NCI-H2171 treated with DMSO at 0.1 percent for 48 hours (cell line): ENCODE measurements at places on chromosomes 3 and 15.

GRCh38 chr3:146543461-146544001 is 876 bp downstream of the PLSCR1 start:
- no peak for DNase-seq

DNA sequence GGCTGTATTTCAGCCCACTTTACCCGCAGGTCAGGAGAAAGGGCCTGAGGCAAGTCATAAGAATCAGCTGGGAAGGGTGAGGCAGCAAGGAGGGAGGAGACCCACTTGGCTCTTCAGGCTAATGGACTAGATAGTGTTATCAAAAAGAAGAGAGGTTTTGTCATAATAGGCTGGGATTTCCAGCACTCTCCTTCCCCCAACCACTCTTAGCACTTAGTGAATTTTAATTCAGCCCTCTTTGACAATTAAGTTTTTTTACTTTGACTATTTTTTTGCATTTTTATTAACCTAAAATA is 771 bp downstream of the MPI start:
- DNase-seq, result no peak

DNA sequence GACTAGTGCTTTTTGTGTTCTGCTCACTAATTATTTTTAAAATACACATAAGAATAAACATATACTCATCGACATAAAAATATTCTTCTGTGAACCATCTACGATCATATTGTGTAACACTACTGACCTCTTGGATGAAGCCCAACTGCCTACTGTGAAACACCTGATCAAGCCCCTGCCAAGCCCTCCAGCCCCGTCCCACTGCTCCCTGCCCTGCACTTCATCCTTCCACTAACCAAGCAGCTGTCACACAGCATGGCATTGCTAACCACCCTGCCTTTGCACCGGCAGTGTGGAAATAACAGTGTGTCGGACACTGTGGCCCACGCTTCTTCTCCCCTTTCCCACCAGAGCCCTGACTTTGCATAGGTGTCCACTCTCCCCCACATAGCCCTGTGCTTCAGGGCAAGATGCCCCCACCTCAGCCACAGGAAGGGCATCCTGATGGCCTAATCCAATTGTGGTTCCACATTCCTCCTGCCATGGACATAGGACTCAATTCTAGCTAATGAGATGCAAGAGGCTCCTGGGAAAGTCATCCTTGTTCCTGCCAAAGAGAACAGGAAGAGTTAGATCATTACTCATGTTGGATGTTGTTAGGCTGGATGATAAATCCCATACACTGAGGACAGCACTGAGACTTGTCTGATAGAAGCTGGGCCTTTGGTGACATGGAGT is 35.0 kb upstream of the ARID3B start:
- DNase-seq, result no peak

DNA sequence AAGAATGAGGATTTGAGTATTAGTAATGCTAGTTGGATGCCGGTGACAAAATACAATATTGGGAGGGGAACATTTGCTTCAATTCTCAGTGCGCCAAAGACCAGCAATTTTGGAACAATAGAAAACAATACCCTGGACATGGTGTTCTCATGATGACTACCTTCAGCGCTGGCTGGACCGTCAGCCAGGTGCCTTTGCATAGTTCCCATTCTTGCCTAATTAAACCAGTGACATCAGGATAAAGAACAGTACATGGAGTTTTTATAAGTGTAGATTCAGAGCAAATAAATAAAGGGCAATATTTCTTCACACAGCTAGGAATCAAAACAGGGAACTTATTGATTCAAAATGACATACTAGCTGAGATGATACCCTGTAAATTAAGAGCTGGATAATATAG is 404.8 kb upstream of the RORA start:
- no peak for DNase-seq

GRCh38 chr3:70386043-70386442 is 73.6 kb upstream of the MDFIC2 start:
- no peak for DNase-seq

DNA sequence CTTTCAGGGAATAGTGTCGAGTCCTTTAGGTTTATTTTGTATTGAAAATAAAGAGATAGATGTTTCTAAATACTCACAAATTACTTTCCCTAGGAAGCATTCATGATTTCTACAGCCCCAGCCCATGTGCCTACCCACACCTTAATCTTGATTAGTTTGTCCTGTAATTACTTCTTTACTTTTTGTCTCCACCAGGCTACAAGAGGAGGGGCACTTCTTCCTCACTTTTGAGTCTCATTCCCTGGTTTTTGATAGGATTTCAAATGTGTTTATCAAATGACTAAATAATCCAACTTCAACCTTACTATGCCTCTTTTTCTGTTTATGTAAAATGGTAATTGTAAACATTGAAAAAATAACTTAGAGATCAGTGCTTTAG is 1.8 kb downstream of the PXK start:
- DNase-seq, result no peak

- no peak for DNase-seq
Observed at GRCh38 chr3:37130984-37131859, 43.2 kb downstream of the LRRFIP2 start.

DNA sequence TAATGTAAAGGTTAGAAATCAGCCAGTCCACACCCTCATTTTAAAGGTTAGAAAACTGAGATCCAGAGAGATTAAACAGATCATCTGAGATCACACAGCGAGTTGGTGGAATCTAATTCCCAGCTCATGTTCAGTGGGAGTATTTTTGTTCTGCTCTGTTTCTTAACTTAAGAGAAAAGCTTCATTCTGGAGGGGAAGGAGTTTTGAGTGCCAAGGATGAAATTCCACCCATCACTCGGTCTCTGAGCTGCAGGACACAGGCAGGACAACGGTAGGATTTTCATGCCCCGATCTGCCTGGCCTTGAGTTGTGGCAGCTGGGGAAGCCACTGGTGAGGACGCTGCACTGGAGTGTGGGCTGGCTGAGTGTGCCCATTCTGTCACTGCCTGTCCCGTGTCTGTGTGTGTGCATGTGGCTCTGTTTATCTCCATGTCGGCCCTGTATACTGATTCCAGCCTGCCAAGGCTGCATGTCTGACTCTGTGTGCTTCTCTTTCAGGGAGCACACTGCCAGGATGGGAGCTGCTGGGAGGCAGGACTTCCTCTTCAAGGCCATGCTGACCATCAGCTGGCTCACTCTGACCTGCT is 94.3 kb downstream of the CEMIP start:
- DNase-seq, result no peak

GRCh38 chr3:9779721-9780457 is 10.1 kb upstream of the CAMK1 start:
- DNase-seq, result no peak

- no peak for DNase-seq
Observed at GRCh38 chr3:32994045-32994444, 42.6 kb downstream of the CCR4 start.

GRCh38 chr3:184685646-184686045 is 26.2 kb downstream of the MAGEF1 start:
- no peak for DNase-seq

DNA sequence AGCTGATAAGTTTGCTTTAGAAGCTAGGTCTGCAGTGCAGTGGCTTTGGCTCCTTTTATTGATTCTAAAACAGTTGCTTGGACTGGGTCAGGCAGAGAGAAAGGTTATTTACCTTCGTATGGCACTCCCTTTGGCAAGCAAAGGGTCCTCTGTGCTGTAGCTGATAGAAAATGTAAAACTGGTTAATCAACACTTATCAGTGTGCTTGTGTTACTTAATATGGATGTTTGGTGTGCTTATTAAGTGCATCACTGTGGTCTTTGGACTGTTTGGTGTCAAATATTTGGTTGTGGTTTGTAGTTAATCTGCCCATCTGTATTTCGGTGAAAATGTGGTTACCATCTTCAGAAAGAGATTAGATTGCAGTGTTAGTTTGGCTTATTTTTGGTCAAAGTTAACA is 16.0 kb downstream of the UBE2E2 start:
- no peak for DNase-seq

DNA sequence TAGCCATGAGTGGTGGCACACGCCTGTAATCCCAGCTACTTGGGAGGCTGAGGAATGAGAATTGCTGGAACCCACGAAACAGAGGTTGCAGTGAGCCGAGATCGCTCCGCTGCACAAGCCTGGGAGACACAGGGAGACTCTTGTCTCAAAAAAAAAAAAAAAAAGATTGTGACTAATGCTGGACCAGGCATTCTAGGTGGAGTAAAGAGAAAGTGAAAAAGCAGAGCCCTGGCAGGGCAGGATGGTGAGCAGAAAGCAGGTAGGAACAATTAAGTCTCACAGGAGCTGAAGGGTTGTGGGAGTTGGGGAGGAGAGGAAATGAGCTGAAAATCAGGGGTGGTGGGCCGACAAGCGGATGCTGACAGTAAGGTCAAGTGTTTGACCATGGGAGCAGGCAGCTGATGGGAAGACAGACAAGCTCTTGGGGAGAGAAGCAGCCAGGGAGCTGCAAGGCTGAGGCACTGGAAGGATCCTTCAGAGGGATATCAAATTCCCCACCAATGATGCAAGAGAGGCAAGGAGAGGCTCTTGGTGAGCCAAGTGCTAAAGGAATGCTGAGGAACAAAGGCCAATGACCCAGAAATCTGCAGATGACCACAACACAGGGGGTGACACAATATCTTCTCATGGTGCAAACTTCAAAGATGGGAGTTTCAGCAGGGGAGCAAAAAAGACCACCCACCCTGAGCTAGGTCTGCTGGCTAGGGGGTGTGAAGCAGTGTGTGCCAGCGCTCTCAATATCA is 251.1 kb downstream of the ULK4 start:
- no peak for DNase-seq
